ENCODE measurements at places on chromosomes 12 and 14.

- DNase-seq, result no peak
Measured at GRCh38 chr14:88553886-88554456, 836 bp downstream of the PTPN21 start.

DNA sequence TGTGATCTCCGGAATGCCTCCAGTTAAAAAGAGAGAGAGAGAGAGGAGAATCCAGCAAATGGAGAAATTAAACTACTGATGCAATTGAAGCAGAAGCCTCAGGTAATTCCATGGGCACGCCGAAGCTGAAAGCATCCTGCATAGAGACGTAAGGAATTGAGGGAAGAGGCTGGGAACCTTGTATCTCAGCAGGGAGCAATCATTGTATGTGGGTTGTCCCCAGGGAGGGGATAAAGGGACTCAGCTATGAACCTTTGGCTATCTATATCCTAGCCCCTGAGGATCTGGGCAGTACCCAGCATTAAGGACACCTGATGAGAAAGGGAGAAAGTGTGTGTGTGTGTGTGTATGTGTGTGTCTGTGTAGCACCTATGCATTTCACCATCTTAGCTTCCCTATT is 95.8 kb upstream of the ATXN7L3B start:
- no peak for DNase-seq

GRCh38 chr12:131349397-131350127 is 361.3 kb upstream of the SFSWAP start:
- DNase-seq, result no peak

- DNase-seq, result no peak
Measured at GRCh38 chr12:132718644-132719043, 8.0 kb downstream of the PGAM5 start.

- no peak for DNase-seq
Measured at GRCh38 chr14:99099051-99099787, 172.8 kb downstream of the BCL11B start.

GRCh38 chr12:67910360-67911274 is 78.6 kb upstream of the IFNG-AS1 start:
- no peak for DNase-seq

DNA sequence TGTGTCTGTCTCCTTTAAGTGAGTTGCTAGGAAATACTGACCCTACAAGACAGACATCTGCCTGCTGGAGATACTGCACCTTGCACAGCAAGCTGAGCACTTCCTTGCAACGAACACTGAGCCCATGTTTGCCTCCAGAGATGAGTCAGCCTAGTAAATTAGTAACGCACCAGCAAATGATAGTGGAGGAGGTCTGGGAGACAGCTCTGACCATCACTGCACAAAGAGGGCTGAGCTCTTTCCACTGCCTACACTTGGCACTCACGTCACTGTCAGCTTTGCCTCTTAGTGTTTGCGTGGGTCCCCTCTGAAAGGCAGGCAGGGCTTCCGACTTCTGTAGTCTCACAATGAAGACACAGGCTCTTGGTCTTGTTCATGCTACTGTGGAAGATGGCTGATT is 109.0 kb downstream of the APAF1 start:
- DNase-seq, result no peak

Measured in stimulated activated CD8-positive, alpha-beta memory T cell treated with anti-CD3 and anti-CD28 coated beads, Interleukin-7, amount 100 ng/mL, for 1 hour (primary cell).